ENCODE measurements at places on chromosomes 6 and 20. TPM values are rescaled to one million over a fixed set of nuclear protein-coding genes. Genes with fewer than 3 reads are reported as not detected.

Gene MPIG6B
- not detected for total RNA-seq

Gene OR2H2
- not detected for total RNA-seq

Gene RAET1E
- total RNA-seq, result not detected

Gene PPP1R18
- total RNA-seq, result 14.8 TPM

Gene SNAI1
- 3.6 TPM for total RNA-seq
